Hindlimb muscle (tissue), 1 donor: ENCODE measurements at places on chromosomes 16 and 17.
A peak's percentile ranks its signal among the peaks of the same experiment; 100 is the strongest.

- no peak for DNase-seq
Observed at GRCh38 chr17:39357488-39357887, 43.9 kb downstream of the FBXL20 start.

DNA sequence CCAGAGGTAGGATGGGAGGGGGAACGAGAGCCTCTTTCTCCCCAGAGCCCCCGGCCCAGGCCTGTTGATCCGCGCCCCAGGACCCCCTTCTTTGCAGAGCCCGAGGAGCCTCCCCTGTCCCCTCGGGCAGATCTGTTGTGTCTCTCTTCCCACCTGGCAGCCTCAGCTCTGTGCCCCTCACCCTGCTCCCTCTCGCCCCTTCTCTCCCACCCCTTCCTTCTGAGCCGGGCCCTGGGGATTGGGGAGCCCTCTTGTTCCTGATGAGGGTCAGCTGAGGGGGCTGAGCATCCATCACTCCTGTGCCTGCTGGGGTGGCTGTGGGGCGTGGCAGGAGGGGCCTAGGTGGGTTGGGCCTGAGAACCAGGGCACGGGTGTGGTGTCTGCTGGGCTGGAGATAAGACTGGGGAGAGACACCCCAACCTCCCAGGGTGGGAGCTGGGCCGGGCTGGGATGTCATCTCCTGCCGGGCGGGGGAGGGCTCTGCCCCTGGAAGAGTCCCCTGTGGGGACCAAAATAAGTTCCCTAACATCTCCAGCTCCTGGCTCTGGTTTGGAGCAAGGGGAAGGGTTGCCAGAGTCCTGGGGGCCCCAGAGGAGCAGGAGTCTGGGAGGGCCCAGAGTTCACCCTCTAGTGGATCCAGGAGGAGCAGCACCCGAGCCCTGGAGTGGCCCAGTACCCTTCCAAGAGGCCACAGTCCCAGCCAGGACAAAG is 65.4 kb downstream of the MRC2 start:
- DNase-seq: no peak

DNA sequence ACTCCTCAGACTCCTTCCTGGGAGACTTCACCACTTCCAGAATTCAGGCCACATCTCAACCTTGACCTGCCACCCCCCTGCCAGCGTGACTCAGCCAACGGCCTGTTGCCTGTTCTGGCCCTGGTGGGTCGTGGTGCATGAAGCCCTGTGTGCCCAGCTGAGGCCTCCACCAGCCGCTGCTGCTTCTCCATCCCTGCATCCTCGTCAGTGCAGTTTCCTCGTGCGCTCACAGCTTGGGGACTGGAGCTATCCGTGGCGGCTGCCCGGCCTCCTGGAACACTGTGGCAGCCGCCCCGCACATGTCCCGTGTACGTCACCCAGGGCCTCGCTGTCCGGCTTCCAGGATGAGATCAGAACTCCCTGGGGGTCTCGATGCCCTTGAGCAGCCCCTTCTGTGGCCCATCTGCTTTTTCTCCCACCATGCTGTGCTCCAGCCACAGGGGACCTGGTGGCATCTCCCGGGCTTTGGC is 8.0 kb upstream of the TEDC2 start:
- no peak for DNase-seq

GRCh38 chr16:4373909-4374742 is 2.5 kb downstream of the VASN start:
- peak; percentile 82 for DNase-seq

- no peak for DNase-seq
Observed at GRCh38 chr17:2175294-2175628, 120.4 kb downstream of the HIC1 start.

DNA sequence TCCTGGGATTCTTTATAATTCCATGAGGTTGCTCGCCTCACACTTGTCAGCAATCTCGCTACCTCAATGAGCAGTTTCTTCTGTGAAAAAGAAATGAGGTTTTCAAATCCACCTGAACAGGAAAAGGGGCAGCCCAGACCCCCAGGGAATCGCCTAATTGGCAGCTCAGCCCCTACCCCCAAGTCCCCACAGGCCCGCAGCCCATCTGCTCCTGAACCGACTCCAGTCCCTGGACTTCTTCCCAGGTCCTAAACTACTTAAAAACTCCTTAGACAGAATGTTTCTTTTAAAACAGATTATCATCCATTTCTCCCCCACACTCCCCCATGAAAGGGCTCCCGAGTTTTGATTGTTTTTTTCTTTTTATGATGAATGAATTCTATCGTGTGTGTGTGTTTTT is 89.8 kb downstream of the PMP22 start:
- no peak for DNase-seq

DNA sequence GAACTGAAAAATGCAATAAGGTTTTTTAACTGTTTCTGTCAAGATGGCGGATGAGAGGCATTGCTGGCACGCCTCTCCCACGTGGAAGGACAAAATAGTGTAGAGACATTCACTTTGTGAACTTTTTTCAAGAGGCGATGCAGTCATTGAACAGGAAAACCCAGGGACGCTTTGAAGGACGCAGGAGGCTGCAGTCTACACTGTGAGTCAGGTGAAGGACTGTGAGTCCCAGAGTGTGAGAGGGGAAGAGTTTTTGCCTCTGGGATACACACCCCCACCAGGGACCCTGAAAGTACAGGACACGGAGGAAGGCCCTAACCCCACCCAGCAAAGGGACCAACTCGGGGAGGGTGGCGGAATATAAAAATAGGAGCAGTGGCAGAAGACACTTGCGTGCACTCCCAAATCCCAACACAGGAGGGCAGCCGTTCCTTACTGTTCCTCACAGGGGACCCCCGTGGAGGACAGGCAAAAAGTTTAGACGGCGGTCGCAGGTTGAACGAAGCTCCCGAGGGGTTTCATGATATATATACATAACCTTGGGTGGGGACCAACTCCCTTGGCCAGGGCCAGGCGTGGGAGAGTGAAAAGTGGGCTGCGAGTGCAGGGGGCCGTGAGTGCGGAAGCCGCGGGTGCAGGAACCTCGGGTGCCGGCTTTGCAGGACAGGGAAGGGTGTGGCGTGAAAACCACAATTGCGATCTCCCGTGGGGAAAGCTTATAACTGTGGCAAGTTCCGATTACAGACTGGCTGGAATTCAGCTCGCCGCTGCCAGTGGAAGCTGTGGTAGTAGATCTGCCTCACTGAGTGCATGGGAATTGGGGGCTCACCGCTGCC is 82.0 kb upstream of the ALOX12 start:
- DNase-seq: peak; percentile 53

DNA sequence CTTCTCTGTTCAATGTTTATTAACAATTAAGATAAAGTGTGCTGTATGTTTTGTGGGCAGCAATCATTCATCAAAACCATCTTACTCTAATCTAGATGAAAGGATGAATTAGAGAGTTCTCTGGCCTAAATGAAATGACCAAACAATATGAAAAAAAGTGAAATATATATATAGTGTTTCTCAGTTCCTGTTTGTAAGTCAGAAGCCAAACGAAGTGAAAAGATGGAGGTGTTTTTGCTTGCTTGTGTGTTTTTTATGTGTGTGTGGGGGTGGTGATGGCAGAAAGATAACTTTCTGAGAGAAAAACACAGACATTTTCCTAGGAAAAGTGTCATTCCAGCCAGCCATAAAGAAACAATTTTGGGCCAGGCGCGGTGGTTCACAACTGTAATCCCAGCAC is 138.6 kb downstream of the CDH8 start:
- no peak for DNase-seq

- no peak for DNase-seq
Observed at GRCh38 chr17:80028030-80028429, 7.6 kb downstream of the TBC1D16 start.

- no peak for DNase-seq
Observed at GRCh38 chr17:39166437-39167335, 725 bp upstream of the ARL5C start.

GRCh38 chr16:48201515-48202201 is 42.4 kb upstream of the LONP2 start:
- no peak for DNase-seq

- DNase-seq: peak; percentile 57
Observed at GRCh38 chr16:86865851-86866662, 287.7 kb downstream of the FOXL1 start.

DNA sequence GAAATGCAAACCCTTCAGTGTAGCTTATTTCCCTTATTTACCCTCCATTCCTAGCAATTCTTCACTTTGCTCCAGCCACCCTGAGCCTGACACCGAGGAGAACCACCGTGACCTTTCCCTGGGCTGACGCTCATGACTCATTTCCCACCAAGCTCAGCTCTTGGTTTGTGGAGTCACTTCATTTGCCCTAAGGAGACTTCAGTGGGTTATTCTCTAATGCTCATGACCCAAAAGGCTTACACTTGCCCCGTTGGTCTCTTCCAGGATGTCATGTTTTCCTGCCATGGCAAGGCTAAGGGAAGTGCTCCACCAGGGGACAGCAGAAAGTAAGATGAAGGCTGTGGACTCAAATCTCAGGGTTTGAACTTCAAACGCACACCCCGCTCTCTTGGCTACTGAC is 161.0 kb downstream of the CBLN1 start:
- DNase-seq: no peak

GRCh38 chr17:45834471-45835396 is 9.9 kb upstream of the SPPL2C start:
- no peak for DNase-seq

DNA sequence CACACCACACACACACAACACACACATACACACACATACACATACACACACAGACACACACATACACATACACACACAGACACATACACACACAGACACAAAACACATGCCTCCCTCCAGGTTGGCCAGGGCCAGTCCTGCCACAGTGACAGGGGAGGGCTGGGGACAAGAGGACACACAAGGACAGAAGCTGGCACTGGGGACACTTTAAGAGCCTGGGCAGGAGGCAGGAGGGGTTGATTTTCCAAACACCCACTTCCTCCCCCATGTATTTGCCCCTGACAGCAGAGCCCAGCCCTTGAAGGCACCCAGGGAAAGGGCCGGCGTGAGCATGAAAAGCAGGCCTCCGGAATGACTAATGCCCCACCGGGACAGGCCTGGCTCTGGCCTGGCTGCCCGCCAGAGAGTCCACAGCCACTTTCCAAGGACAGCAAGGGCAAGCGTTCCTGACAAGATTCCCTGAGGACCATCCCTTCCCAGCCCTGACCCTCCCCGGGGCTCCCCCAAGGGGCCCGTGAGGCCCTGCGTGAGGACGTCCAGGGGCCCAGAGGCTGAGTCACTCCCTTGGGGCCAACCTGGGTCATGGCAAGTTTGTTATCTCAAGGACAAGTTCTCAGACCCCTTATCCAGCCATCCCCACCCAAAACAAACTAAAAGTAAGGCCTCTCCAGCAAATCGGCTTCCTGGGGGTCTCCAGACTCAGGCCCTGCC is 235.6 kb downstream of the ZNF423 start:
- DNase-seq: no peak
